OCI-LY7 (cell line): ENCODE measurements at places on chromosomes 3 and 15.

DNA sequence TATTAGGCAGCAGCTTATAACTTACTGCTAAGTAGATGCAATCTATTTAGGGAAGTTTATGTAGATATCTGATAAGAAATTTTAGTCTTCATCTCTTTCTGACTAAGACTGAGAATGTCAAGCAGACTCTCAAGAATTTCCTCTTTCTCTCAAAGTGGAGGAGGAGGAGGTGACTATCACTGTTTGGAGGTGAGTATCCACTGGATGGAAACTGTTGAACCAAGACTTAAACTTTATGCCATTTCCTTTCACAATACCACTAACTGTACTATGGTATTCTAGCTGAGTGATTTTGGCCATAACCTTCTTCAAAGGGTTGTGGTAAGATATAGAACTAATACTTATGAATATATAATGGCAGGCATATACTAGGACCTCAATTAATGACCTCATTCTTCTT lies 64.6 kb downstream of the TPRG1 start:
- no peak for DNase-seq

- peak; percentile 52 for DNase-seq
These were observed 286.7 kb upstream of the TGFBR2 start for GRCh38 chr3:30319713-30320112.

DNA sequence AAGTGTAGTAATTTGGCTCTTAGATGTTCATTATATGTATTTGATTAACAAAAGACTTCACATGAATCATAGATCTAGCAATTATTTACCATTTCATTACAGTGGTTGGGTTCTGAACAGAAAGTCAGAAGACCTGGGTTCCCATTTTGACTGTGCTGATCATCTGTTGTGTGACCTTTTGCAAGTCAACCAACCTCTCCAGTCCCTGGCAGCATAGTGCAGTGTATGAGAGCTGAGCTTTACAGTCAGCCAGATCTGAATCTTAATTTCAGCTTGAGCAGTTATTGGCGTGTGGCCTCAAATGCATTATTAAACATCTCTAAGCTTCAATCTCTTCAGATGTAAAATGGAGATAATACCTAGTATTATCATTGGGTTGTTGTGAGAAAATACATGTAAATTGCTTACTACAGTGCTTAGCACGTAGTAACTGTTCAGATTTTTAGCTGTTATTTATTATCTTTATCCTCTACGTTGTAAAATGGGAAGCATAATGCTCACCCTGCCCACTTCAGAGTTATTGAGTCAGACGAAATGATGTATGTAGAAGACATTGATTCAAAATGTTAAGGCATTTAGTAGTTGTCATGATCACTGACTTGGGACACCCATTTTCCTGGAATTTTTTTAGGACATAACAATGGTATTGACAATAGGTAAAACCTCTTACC lies 104.0 kb downstream of the KLHL25 start:
- DNase-seq, result peak; percentile 55

- no peak for DNase-seq
These were observed 76.4 kb downstream of the CHSY1 start for GRCh38 chr15:101175401-101175800.

- DNase-seq, result no peak
These were observed 558.1 kb upstream of the MDFIC2 start for GRCh38 chr3:70870576-70870975.
